Activated CD8-positive, alpha-beta memory T cell treated with anti-CD3 and anti-CD28 coated beads, Interleukin-2, amount 50 U/mL, for 4 hours (primary cell): ENCODE measurements at places on chromosomes 1 and 21.

DNA sequence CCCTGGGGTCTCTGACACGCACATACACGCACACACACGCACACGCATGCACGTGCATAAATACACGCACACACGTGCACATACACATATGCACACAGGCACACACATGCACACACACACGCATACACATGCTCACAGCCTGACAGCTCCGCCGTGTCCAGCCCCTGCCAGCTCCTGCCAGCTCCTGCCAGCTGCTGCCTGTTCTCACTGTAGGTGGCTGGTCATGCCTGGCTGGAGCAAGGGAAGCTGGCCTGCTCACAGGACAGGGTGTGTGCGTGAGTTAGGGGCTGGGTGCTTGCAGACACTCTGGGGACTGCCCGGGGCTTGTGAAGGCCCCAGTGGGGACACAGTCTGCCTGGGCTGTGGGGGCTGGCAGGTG lies 4.9 kb downstream of the PLCH2 start:
- no peak for DNase-seq

DNA sequence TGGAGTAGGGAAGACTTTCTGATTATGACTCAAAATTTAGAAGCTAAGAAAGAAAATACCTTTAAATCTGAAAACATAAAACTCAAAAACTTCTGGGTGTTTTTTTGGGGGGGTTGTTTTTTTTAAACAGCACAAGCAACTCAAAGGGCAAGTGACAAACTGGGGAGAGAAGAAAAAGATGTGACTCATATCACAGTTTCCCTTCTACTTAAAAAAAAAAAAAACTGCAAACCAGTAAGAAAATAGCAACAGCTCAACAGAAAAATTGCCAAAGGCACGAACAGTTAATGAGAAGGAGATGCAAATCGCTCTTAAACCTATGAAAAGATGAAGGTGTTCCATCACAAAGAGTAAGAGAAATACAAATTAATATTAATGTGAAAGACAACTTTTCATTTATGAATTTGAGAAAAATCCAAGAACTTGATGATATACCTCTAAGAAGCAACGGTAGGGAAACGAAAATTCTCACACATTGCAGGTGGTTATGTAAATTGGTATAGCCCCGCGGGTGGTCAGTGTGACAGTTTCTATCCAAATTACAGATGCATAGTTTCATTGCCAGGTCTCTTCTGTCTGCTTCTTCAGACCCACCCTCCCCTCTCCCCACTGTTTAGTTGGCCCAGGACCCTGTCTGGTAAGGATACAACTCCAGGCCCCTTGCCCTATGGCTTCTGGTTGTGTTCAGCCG lies 9.0 kb downstream of the IFNAR2 start:
- no peak for DNase-seq

- DNase-seq = no peak
Measured at GRCh38 chr1:245110406-245110805, 44.4 kb upstream of the KIF26B start.

- no peak for DNase-seq
Measured at GRCh38 chr1:108877348-108878159, 769 bp downstream of the GPSM2 start.

DNA sequence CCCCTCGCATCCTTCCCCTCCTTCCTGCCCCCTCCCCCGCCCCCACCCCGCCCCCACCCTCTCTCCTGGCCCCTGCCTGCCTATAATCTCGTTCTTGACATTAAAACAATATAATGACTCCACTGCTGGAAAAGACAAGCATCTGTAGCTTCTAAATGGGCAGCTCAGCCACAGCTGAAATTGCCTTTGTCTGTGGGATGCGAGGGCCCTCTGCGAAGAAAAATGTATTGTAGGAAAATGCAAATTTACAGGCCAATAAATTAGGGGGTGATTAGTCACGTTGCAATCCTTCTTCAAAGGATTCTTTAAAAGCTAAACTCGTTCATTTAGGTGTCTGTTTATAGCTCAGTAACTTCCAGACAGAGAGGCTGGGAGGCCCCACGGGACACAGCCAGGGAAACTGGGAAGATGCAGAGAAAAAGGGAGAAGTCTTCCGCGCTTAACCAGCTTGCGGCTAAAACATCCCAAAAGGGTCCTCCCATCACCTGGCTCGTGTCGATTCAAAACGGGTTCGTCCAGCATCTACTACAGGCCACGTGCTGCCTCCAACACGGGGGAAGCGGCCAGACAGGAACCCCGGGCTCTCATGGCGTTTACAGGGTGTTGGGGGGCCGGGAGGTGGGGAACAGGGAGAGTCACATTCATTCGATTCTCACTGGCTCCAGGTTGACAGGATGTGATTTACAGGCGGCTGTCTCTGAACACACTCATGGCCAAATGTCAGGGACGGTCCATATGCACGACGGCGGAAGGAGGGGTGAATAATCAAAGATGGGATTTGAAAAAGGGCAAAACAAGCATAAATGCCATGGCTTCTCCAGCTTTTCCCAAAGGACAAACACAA lies 100.5 kb upstream of the ZBTB40 start:
- DNase-seq = no peak

DNA sequence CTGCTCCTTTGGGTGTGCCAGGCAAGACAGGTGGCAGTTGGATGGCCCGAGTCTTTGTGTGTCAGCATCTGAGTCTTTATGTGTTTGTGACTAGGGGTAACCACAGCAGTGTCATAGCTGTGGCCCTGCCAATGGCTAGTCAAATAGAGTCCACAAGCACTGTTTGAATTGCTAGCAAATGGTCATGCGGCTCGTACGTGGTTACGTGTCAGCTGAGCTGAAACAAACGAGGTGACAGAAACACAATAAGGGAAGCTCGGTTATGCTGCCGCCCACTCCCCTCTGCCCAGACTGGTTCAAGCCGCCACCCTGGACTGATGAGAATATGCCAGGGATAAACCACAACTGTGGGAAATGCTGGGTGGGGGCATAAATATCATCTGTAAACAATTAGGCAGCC lies 174.3 kb upstream of the LMO4 start:
- DNase-seq = no peak

- DNase-seq = no peak
Measured at GRCh38 chr1:33560680-33561079, 88.2 kb downstream of the ZSCAN20 start.

DNA sequence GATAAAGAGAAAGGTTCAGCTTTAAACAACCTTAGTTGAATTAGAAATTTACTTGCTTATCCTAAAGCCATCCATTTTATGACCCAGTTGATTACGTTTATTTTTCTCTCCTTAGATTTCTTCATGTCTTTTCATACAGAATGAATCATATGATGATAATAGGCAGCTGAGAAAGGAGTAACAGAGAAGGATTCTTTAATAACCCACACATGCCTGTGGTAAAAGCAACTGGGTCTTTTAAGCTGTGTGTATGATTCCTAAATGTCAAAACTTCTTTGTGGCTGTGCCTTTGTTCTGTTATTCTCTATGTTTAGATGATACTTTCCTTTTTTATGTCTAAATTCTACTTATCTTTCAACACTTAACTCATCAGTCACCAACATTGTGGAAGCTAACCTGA lies 626.5 kb downstream of the NCAM2 start:
- DNase-seq = no peak

DNA sequence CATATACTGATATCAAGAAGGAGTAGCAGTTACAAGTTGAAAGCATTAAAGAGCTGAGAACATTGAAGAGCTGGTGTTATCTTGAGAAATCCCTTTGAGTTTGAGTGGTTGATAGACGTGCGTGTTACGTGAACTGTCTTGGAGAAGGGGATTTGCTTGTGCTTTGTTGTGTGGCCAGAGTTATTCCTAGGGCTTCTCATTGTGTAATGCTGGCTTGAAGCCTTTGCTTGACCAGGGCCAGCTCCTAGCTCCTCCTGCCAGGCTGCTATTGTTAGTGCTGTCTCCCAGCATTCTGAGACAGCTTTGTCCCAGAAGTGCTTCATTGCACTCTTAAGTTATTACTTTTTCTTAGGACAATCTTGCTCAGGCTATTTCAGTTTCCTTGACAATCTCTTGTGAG lies 116.2 kb upstream of the KCNK2 start:
- no peak for DNase-seq

- no peak for DNase-seq
Measured at GRCh38 chr1:45473302-45473701, 17.7 kb downstream of the TESK2 start.

- no peak for DNase-seq
Measured at GRCh38 chr1:243642936-243643335, 207.1 kb downstream of the AKT3 start.

DNA sequence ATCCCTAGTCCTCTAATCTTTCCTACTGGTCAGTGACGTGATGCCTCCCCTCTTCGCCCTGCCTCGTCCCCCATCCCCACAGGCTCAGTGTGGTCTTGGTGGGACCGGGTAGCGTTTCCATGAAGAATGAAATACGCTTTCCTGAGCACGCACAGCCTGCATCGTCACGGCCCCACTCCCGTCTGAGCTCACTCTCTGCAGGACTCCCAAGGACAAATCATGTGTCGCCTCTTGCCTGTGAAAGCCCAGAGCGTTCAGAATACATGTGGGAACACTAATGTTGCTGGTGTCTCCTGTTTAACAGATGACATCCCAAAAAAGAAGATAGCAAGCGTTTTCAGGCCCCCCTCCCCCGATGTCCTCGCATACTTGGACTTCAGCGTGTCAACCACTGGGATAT lies 49.2 kb downstream of the S100B start:
- DNase-seq = no peak

DNA sequence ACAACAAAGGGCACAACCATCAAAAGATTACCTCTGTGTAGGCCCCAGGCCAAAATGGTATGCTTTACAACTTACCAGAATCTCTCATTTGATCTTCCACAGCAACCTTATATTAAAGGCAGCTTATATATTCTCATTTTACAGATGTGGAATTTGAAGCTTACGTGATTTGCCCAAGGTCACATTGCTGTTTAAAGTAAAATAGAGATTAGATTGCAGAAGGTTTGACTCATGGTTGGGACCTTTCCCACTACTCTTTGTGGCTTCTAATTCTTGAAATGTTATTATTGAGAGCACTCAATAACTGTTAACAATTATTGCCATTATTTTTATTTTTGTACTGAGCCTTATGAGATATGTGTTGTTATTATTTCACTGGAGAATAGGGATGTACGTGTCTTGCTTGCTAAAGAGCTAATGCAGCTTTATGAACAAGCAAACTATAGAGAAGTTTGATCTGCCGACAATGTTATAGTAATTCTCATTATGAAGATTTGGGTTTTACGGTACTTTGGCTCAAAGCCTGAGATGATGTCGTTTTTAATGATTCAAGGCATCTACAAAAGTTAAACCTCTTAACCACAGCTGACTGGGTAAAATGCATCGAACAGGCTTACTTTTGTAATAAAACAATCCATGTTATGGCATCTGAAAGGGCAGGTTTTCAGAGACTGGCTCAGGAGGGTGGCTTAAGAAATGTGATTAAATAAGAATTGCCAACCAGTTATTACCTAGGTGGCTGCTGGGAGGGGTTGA lies 43.3 kb upstream of the TSNAX start:
- no peak for DNase-seq

DNA sequence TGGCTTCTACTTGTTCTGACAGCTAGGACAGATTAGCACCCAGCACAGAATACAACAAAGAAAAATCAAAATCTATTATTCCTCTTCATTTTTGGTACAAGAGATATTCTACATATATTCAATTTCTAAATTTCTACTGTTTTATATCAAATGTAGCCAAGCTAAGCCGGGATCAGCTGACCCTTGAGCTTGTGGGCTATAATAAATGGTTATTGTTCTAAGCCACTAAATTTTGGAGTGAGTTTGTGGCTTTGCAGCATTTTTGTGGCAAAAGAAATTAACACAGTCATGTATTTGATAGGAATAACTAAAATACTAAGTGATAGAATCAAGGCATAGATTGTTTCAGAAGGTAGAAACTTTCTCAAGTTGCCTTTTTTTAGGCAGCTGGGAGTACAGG lies 50.7 kb downstream of the APP start:
- no peak for DNase-seq

DNA sequence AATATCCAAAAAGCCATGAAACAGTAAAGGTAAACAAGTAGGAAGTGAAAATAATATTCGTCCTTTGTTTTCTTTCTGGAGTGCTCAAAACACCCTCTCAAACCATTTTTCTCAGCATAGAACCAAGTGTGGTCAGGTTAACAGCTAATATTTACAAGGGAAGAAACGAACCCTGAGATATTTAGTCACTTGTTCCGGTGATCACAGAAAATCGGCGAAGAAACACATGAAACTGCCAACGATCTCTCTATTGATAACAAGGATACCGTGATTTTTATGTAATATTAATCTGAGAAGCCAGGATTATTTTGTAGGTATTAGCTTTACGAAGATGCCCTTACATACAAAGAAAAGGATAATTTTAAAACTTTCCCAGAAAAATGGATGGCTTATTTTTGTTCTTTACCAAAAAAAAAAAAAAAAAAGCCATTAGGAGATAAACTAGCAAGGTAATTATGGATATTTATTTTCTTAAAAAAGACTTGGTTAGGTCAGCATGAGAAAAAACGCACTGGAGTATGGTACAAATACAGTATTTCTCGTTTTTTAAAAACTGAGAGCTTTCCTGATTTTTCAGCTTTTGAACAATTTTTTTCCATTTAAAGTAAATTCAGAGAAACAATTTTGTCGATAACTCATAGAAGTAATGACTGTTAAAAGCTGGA lies 107.3 kb upstream of the HNRNPU start:
- no peak for DNase-seq

DNA sequence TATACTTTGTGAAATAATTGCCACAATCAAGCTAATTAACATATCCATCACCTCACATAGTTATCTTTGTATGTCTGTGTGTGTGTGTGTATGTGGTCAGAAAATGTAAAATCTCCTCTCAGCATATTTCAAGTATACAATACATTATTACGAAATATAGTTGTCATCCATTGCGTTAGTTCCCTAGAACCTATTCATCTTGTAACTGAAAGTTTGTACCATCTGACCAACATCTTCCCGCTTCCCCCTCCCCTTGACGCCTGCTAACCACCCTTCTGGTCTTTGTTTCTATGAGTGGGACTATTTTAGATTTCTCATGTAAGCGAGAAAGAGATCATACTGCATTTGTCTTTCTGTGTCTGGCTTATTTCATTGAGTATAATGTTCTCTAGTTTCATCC lies 455.3 kb downstream of the KCNT2 start:
- no peak for DNase-seq

DNA sequence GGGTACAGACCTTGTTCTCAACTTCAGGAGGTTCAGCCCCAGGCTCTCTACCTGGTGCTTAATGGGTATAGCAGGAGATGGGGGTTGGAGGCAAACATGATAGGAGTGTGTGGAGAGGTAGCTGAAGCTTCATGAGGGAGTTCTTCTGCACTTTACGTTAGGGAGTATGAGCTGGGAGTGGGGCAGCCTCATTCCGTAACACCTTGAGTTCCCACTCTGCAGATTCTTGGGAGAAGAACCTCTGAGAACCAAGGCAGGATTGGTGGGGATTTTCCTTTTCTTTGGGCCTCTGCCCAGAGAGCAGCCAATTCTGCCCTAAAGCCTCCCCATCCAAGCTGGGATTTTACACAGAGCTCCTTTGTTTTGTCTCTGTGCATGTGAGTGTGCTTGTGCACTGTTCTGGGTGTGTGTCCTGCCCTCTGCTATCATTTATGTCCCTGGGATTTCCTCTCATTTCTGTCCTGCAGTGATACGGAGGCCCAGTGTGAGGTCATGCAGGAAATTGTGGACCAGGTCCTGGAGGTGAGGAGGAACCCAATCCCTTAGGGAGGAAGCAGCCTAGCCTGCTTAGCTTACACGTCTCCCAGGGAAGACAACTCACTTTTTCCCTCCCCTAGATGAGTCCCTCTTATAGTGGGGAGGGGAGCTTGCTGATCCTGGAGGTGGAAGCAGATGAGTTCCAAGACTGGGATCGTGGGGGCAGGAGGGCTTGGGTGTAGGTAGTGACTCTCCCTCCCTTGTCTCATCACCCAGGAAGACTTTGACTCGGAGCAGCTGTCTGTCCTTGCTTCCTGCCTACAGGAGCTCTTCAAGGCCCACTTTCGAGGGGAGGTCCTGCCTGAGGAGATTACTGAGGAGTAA lies 11.6 kb upstream of the SLC27A3 start:
- DNase-seq = no peak
